ENCODE measurements at places on chromosomes 5 and 9. TPM values are rescaled to one million over a fixed set of nuclear protein-coding genes. Genes with fewer than 3 reads are reported as not detected.

- DNase-seq = no peak
These were observed 101.6 kb upstream of the PCA3 start for GRCh38 chr9:76662476-76663281.

DNA sequence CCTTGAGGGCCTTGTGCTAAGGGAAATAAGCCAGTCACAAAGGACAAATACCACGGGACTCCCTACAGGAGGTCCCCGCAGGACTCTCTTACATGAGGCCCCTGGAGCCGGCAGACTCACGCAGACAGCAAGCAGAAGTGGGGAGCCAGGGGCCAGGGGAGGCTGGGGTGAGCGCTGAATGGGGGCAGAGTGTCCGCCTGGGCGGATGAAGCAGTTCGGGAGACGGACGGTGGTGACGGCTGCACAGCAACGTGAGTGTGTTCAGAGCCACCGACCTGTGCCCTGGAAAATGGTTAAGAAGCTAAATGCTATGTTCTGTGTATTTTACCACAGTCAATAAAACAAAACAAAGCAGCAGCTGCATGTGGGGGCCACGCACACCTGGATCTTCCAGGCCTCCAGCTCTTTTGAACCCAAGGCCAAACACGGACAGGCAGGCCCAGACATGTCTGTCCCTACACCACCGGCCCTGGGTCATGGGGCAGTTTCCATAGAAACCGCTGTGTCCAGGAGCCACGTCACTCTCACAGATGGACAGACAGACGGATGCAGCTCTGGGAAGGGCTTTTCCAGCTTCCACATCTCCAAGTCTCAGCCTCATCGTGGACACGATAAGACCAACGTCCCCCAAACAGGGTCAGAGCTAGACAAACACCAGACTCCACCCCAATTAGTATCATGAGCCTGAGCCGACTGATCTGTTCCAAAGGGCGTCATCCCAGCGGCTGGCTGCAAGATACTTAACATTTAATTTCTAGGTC is 103.9 kb downstream of the VAV2 start:
- DNase-seq = no peak

DNA sequence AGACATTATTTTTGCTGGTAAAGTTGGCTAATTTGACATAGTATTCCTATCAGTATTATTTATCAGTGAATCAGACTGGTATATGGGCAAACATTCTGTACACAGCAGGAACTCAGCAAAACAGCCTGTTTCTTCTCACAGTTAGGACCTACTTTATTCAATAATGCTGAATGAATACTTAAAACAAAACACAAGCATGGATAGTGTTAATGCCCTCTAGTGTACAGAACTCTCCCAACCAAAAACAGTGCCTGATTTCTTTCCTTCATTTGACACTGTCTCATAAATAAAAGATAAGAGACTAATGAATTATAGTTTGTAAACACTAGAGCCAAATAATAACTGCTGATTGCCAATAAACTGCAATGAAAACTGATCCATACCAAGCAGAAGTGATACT is 1113.3 kb downstream of the PTPRD start:
- DNase-seq = no peak

Gene ALDH1A1
- 37.5 TPM for total RNA-seq

DNA sequence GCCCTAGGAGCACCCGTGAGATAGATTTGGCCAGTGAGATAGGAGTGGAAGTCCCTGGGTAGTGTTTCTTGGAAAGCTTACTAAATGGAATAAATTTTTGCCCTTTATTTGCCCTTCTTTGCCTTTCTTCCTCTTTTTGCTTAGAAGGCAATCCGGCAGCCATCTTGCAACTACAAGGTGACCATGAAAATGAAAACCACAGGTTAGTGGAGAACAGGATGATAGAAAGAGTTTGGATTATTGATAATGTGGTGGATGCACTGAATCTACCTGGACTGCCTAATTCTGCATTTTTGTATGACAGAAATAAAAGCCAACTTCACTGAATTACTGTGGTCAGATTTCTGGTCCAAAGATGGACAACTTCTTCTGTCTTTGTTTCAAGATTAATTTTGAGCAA is 33.2 kb downstream of the TARS1 start:
- DNase-seq = no peak

GRCh38 chr5:131747180-131748105 is 49.4 kb downstream of the FNIP1 start:
- DNase-seq = no peak

GRCh38 chr5:55853041-55853670 is 2.0 kb downstream of the IL31RA start:
- DNase-seq = no peak

DNA sequence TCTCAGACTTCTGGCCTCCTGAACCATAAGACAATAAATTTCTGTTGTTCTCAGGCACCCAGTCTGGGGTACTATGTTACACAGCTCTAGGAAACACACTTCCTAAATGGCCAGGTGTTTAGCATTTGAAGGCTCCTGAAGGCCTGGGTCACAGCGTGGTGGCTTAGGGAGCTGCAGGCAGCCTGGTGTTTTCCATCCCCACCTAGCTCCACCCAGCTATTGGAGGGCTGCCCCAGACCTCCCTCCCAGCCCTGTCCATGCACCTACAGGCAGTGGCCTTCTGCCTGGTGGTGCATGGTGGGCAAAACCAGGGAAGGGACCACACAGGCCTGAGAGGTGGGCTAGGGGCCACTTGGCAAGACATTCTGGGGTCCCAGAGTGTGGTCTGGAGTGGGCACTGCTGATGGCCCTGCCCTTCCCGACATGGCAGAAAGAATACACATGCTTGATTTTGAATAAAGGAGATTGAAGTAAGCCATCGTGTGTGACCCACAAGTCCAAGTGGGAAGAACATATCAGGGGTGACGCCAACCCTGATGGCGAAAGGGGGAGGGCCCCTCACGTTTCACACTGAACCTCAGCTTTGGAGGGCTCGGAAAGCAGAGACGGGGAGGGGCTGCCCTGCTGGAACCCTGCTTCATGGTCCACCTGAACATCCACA is 1.3 kb upstream of the SUSD3 start:
- no peak for DNase-seq

GRCh38 chr9:110327716-110328115 is 9.9 kb downstream of the TXNDC8 start:
- DNase-seq = no peak

DNA sequence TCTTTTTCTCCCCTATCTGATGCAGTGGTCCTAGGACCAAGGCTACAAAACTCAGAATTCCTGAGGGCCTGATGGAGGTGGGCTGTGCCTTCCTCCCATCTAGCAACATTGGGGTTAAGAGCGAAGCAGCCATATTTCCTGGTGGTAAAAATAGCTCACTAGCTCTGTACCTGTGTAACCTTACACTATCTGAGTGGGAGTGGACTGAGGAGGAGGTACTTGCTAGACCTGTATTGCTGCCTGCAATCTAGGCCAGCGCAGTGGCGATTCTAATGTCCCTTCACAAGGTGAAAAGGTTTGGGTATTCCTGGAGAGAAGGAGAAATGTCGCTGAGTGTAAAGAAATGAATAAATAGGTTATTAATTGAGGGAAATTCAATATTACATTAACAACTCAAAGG is 80.2 kb upstream of the LIFR start:
- DNase-seq = no peak

Gene CAMK2A
- total RNA-seq = 21.5 TPM

GRCh38 chr5:98504505-98504904 is 269.0 kb upstream of the RGMB start:
- DNase-seq = no peak

Gene INSYN2B
- total RNA-seq = 0.21 TPM

GRCh38 chr9:124284940-124285441 is 27.2 kb downstream of the NEK6 start:
- DNase-seq = no peak

- DNase-seq = no peak
These were observed 2.5 kb downstream of the BARHL1 start for GRCh38 chr9:132584601-132585560.

DNA sequence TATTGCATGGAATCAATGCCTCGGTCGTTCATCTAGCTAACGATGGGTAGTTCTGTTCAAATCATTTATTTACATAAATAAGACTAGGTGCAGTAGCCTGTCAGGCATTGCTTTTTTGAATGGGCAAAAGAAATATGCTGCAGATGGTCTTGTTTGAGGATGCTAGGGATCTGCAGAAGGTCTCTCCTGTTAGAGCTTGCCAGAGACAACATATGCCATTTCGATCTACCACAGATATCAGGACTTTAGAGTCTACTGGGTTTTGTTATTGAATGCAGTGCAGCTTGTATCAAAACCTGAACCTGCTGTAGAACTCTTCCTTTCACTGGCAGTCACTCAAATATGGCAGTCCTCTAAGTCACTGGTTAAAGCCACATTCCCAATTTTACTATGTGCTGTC is 381.1 kb upstream of the CDH10 start:
- DNase-seq = no peak

DNA sequence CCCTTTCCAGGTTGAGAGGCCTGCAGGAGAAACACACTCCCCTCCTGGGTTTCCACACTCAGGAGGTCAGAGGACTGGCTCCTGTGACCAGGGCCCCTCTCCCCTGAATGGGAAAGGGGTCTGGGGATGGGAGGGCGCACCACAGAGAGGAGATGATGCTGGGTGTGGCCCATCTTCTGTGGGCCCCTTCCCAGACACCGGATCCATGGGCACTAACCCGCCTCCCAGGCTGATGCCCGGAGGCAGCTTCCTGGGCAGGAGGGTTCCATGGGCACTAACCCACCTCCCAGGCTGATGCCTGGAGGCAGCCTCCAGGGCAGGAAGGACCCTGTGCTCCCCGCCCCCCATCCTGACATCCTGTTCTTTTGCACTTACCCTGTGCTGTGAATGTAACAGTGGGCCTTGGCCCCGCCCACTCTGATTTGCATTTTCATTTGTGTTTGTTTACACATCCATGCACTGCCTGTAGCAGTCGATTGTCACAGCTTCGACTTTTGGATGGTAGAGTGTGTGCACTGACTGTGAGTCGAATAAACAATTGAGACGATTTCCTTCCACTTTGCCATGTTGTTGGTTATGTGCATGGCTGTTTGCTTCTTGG is 9.3 kb upstream of the DOLPP1 start:
- DNase-seq = no peak

- no peak for DNase-seq
These were observed 37.9 kb upstream of the IDNK start for GRCh38 chr9:83584995-83585394.

GRCh38 chr9:137198051-137198901 is 2.3 kb downstream of the TPRN start:
- DNase-seq = no peak

Gene DBH
- 0.06 TPM for total RNA-seq

Gene PCDHGB4
- total RNA-seq = 5.6 TPM

GRCh38 chr5:179288101-179288808 is 57.0 kb downstream of the ADAMTS2 start:
- DNase-seq = no peak

GRCh38 chr9:119453980-119454379 is 84.7 kb upstream of the BRINP1 start:
- no peak for DNase-seq

DNA sequence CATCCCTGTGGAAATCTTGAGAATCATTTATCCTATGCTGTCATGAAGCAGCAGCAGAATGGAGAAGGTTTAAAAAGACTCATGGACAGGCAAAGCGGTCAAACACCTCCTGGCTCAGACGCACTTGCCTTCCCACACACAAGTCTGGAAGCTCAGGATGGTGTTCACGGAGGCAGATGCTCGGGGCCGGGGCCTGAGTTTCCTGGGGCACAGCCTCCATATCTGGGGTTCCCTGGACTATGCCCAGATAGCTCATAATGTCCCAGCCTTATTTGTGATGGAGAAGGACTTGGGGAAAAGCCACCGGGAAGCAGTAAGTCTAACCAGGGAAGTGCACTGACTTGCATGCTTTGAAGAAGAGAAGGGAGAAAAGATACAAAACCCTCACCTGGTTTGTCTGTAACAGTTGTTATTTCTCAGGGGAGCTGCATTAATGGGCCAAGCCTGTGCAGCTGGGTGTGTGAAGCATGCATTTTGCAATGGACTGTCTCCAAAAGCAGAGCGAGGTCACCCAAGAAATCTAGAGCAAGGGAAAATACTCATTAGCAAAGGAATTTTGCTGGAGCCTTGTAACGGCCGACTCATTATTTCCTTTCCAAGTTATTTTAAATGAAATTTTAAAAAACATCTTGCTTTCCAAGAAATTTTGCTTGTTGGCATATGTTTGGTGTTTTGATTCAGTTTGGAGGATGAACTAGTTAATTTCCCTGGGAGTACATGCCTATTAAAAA is 3.4 kb downstream of the S1PR3 start:
- DNase-seq = no peak

GRCh38 chr5:96264047-96264446 is 169.0 kb downstream of the PCSK1 start:
- no peak for DNase-seq

DNA sequence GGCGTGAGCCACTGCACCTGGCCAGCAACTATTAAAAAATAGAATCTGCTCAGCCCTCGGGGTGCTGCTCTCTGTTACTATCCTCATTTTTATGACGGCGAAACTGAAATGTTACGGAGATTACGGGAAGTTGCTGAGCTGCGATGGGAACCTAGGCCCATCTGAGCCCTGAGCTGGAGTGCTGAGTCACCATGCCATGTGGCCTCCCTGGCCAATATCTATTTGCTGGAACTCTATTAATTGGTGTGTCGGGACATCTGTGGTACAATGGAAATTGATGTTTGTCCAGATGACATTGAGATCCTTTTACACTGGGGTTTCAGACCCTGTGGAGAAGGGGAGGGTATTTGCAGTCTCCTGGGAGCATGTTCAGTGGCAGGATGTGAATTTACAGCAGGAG is 8.1 kb downstream of the PRDM12 start:
- no peak for DNase-seq

DNA sequence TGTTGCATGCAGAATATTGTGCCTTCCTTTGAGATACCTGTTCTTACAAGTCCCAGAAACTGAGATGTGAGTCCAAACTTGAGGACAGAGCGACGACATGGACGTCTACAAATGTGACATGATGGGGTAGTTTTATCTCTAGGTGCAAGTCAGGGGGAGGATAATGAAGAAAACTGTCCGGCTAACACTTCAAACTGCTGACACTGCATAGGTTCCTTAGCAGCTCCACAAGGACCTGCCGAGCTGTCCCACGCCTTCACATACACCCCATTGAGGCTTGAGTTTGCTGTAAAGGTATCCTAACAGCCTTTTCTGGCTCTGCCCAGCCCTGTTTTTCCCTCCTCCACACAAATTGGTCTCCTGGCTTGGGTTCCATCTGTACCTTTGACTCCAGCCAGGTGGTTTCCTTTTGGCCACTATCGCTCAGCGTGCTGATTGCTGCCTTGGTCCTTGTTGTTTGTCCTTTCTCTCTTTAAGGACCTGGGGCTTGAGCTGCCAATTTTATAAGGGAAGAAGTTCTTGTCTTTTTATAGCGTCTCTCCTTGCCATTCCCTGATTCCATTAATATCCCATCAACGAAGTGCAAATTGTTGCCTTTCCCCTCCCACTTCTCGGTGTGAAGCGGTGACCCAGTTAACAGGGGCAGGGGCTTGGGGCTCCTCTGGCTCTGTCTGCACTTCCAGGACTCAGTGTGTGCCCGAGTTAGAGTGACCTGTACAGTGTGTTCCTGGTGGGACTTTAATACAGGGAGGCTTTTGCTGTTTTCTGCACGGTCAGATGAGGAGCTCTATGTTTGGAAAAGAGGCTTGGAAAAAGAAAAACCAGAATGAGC is 100.3 kb downstream of the PCSK1 start:
- no peak for DNase-seq
